ENCODE measurements at places on chromosomes 6 and 20.

- DNase-seq, result no peak
Measured at GRCh38 chr20:41219824-41220223, 82.5 kb downstream of the PLCG1 start.

GRCh38 chr6:53487080-53487479 is 57.8 kb downstream of the GCLC start:
- DNase-seq, result no peak

GRCh38 chr6:7166410-7167293 is 58.9 kb downstream of the RREB1 start:
- no peak for DNase-seq

- no peak for DNase-seq
Measured at GRCh38 chr6:50096296-50096695, 46.6 kb upstream of the DEFB112 start.

DNA sequence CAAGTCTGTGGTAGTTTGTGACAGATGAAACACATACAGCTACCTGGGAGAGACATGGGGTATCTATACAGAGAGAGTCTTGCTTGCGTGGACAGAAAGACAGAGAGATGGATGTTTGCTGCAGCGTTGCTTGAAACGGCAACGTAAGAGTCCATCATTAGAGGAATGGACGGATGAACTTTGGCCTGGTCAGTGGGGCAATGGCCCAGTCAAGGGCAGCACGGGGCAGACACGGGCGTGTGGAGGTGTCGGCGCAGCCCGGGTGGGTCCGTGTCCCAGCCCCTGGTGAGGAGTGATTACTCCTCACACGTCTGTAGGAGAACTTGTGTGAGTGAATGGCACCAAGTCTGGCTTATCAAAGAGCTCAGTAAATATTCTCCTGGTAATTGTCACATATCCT is 21.9 kb downstream of the DACT2 start:
- DNase-seq, result no peak

GRCh38 chr6:25062070-25062811 is 126.5 kb upstream of the RIPOR2 start:
- no peak for DNase-seq

DNA sequence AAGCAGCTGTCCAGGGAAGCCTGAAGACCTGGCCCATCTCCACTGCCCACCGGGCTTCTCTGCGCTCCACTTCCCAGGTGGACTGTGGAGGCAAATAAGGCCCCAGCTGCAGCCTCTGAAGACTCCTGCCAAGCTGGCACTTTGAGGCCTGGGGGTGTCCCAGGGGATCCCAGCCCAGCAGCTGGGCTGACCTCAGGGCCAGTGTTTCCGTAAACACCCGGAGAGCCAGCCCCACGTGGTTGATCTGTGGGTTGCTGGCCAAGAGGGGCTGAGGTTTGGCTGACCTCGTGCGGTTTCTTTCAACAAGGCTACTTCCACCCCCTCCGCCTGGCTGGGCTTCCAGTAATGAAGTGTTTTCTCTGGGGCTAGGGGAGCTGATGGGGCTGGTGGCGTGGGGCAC is 12.4 kb upstream of the CCN5 start:
- no peak for DNase-seq

DNA sequence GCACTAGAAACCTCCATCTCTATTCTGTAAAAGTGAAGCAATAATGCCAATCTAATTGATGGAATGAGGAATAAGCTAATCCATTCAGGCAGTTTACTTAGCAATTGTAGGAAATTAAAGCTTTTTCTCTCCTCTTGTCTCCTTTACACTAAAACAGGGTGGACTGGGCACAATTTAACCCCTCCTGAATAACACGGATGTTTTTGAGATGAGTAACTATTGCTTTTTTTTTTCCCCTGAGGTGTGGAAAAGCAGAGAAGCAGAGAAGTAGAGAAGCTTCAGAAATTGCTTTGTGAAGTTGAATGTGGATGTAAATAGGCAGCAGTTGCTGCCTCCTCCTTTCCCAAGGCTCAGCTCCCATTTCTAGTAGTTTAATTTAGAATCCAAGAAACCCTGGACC is 40.0 kb upstream of the GCNT2 start:
- no peak for DNase-seq

DNA sequence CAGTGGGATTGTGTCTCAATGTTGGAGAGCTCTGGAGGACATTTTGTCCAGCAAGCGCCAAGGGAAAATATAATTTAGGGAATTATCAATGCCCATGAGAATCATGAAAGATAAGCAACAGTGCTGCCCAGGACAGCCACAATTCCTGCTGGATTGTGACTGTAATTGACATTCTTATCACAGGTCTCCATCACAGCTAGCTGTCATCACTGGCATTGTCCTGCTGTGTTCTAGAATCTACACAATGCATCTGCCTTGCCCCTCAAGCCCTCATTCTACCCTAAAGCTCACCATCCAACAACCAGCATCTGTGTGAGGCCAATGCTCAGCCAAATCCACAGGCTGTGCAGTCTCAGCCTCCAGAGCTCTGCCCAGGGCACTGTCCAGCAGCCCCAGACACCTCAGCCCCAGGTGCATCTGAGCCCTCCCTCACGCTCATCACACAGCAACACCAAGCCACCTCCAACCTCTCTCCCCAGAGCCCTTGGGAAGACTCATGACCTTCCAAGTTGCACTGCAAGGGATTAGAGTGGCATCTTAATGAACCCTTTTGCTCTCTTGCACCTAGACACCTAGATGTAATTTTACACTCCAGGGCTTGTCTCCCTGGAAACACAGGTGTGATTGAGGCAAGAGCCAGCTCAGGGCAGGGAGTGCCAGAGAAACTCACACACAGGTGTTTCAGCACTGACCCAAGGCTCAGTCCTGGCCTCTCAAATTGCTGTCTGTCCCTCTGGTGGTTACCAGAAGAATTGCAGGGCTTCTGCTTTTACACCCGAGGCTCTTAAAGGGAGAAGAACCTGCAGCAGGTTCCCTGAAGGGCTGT is 85.2 kb upstream of the PHACTR3 start:
- peak; percentile 30 for DNase-seq

- no peak for DNase-seq
Measured at GRCh38 chr20:11936157-11936556, 18.5 kb downstream of the BTBD3 start.

DNA sequence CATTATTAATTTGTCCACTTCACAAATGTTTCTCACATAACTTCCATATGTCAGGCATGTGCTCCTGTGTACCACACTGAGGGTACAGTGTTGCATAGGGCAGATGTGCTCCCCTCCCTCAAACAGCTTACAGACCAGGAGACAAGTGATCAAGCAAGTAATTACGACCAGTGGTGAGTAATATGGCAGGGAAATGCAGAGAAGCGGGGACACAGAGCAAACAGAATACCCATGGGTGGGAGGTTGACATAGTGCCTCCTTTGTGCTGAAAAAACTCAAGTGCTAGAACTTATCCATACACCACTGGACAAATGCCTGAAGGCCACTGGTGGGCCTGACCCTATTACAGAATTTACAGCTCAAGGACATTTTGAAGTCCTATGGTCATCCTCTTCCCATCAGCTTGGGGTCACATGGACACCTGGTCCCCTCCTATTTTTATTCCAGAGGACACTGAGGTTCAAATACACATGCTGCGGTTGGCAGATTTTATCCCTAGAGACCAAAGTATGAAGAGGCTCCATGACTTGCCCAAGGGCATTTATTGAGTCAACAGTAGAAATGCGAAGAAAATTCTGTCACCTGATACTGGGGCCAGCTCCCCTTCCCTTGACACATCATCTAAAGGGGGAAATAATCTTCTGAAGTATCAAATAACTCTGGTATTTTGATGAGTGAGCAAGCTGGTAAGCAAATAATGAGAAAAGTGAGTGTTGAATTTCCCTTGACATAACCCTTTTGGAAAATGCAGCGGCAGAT is 116.6 kb downstream of the QRSL1 start:
- DNase-seq, result no peak

GRCh38 chr6:73666393-73666792 is 12.6 kb upstream of the SLC17A5 start:
- DNase-seq, result no peak

- no peak for DNase-seq
Measured at GRCh38 chr6:166904101-166904746, 52.1 kb downstream of the RNASET2 start.

DNA sequence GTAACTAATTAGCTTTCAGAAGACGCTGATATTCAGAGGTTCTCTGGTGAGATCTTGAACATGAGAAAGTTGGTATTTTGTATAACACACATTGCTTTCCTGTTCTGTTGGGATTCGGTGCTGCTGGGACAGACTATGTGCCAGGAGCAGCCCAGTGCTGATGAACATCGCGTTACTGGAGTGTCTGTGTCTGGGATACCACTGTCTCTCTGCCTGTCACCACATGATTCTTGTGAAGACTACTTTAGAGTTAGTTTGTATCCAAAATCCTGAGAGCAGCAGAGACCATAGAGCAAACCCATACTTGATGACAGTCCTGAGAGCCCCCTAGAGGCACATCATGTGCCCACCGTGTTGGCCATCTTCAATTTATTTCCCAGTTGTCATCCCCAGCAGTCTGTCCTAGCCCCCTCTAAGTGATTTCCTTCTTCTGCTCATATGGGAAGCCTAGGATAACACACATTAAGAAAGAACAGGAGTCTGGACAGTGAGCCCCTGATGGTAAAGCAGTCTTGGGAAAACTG is 41.8 kb upstream of the TINAG start:
- DNase-seq, result no peak

DNA sequence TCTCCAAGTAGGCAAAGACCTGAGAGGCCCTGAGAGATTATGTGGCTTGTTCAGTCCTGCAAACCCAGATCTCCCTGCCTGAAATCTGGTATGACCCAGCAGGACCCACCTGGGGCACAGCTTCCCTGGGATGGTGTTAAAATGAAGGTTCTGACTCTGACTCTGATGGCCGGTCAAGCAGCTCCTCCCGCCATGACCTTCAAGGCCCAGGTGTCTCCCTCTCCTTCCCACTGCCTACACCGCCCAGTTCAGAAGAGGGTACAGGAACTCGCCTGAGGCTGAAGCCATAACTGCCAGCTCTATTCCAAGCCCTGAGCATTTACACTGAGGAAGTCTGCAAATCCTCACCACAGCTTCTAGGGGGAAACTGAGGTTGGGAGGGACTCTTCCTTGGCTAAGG is 5.9 kb upstream of the CST7 start:
- DNase-seq, result no peak
